Prostate gland (tissue), 2 donors: ENCODE measurements at places on chromosomes 2 and 18. TPM values are rescaled to one million over a fixed set of nuclear protein-coding genes. Genes with fewer than 3 reads are reported as not detected.

- no peak for DNase-seq
Measured at GRCh38 chr2:151297882-151298281, 8.4 kb upstream of the NMI start.

DNA sequence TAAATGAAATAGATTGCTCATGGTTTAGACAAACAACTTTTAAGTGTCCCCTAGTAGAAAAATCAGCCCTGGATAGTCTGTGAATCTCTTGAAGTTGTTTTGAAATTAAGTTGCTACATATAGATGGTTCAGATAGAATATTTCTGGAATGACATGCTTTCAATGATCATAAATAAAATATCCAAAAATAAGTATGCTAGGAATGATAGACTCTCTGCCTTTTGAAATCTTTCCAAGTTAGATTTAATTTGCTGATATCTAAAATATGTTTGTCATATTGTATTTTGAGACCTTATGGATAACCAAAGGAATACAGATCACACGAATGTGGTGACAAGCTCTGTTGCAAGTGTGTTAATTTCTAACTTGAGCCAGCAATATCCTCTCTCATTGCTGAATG lies 488.7 kb downstream of the THSD7B start:
- DNase-seq, result no peak

DNA sequence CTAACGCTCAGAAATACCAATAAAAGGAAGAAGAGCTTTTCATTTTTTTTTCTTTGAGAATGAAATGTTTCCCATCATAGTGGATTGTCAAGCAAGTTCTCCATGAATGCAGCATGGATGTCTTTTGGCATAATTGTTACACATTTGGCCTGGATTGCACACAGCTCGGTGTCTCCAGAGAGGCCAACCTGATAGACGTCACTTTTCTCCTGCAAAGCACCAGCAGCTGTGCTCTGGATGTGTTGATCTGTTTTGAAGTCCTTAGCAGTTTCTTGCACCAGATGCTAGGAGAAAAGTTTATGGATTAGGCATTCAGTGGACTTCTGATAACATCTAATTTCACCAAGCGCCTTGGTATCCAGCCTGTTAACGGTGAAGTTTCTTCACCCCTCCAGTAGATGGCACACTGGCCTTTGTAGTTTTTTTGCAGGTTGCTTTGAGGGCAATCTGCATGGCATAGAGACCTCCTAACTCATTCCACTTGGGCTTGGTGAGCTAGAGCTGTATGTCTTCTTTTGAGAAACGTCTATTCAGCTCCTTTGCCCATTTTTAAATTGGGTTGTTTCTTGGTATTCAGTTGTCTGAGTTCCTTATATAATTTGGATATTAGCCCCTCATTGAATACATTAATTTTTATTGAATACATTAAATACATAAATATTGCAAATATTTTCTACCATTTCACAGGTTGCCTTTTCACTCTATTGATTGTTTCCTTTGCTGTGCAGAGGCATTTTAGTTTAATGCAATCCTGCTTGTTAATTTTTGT lies 59.7 kb downstream of the PTH2R start:
- DNase-seq, result no peak

- no peak for DNase-seq
Measured at GRCh38 chr2:222592176-222592575, 63.7 kb downstream of the FARSB start.

DNA sequence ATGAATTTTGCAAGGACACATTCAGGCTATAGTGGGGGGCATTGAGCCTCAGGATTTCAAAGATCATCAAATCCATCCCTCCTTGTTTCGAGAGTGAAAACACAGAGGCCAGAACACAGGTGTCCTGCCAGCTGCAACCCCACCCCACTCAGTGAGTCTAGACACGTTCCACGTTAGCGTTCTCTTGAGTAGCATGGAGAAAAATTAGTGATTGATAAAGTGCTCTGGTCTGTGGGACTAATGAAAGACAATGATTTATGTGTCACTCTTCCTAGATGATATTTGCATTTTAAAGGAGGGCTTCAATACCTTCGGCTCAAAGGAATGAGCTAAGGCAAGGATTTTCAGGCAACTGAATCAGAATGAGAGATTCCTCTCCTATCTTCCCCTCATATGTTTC lies 43.8 kb downstream of the SLC4A3 start:
- no peak for DNase-seq

DNA sequence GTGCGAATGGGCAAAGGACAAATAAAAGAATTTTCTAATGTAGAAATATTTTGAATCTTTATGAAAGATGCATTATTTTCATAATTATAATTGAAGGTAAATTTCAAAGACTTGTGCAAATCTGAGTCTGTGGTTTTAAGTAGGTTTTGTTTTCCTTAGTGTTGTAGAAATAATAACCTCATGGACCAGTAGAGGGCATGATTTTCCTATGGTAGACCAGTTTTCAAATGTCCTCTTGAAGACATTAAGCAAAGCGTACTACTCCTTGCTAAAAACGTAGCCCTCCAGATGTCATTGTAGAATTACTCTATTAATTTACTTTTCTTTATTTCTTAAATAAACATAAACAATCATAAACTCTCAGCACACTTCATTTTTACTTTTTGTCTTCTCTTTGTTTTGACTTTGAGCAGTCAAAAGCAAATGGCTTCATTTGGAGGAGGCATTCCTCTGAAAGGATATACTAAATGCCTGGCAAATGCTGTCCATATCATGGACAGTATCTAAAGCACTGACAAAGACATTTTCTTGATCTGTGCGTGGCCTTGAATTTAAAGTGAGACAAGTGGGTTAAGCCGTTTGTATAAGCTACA lies 85.8 kb upstream of the FAM237A start:
- DNase-seq, result no peak

DNA sequence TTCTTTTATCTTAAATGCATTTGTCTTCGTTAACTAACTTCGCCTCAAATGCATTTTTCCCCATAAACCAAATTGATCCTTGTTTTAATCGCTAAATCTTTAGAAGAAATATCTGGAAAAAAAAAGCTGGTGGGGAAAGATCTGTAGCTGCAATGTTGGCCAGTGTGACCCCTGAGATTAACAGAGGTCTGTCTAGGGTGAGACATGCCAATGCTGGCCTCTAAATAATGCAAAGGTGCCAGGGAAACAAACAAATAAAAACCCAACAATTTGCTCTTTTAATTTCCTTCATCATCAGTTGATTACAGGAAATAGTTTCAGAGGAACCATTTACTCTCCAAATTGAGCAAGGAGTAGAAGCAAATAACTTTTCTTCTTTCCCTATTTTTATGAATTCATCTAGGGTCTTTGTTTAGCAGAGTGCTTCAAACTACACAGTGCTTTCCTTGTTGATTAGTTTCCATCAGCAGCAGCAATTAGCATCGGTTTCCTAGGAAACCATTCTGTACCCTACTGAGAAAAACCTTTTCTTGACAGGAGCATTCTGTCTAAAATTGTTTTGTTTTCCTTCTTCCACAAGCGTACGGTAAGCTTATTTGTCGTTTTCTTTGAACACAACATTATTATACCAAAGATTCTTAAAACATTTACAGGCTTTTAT lies 100.5 kb upstream of the UNC80 start:
- no peak for DNase-seq

DNA sequence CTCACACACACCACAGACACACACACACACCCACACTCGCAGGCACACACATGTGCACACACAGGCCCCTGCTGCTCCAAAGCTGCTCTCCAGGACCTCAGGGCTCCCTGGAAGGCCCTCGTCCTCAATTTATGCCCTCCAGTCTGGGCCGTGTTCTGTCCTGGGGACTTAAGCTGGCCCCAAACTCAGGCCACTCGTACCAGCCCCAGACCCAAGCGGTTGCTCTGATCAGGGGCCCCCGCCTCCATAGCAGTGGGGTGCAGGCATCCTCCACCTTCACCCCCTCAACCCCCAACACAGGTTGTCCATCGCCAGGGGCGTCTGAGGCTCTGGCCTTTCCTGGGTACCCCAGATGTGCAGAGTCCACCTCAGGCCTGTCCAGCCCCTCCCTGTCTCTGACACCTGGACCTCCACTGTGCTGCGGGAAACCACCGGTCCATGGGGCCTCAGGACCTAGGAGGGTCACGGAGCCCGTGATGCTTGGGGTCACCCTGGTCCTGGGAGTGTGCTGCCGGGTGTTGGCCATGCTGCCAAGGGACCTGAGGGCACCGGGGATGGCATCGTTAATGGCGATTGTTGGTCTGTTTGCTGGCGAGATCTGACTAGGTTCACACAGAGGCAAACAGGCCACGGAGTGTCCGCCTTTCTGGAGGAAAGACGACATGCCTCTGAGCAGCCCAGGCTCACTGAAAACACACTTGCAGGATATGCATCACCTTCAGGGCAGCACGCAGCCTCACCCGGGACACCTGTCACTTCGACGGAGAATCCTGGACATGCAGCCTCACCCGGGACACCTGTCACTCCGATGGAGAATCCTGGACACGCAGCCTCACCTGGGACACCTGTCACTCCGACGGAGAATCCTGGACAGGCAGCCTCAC lies 155.6 kb downstream of the NDUFA10 start:
- DNase-seq, result no peak

DNA sequence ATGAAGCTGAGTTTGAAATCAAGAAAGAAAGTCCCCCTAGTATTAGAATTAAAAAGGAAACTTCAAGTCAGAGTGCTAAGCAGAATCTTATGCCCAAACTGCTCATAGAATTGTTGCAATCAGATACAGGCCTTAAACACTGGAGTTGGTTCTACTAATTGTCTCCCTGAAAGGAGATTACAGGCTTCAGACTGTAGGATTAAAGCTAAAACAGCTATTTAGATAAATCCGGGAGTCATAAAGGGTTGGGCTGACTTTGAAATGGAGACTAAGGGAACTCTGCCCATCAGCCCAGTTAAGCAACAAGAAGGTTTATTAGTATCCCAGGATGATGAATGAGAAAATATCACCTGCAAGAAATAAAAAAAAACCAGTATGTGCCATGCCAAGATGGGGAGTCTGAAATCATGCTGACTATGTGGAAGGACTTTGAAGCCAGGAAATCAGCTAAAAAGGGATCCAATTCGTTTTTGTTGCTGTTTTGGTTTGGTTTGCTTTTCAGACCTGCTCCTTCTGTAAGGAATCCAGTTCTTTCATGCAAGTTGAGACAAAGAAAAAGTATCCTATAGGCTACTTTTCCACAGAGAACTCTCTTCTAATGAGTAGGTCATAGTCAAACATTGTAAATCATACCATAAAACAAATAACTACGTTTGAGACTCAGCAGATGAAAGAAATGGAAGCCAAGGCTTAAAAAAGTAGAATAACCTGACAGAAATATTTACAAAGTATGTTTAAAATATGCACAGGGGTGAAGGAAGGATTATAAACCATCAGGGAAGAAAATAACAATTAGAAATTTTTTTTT lies 37.6 kb upstream of the MSTN start:
- DNase-seq, result no peak

DNA sequence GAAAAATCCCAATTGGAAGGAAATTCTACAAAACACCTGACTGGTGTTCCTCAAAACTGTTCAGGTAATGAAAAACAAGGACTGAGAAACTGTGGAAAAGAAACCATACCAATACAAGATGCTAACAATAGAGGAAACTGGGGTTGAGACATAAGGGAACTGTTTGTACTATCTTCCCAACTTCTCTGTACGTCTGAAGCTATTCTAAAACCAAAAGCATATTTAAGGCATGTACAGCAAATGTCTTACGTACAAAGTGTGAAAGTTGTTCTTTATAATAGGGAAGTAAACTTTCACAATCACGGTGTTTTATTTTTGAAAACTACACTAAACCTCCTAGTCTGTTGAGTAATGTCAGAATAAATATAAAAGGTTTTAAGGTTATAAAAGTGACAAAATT lies 776.1 kb upstream of the RAB6C start:
- DNase-seq, result no peak

Gene AKAIN1
- not detected for total RNA-seq

Gene GAL3ST2
- total RNA-seq, result 2.4 TPM

Gene KCNE4
- 4.1 TPM for total RNA-seq

Gene TSPYL6
- total RNA-seq, result not detected

Gene TXNDC2
- 3.6 TPM for total RNA-seq

Gene RGPD6
- 39.5 TPM for total RNA-seq

Gene YPEL5
- 123 TPM for total RNA-seq

Gene TMEM169
- 0.80 TPM for total RNA-seq

Gene SERPINB10
- not detected for total RNA-seq

Gene LIMS4
- not detected for total RNA-seq

Gene MEMO1
- total RNA-seq, result 38.7 TPM

Gene RFX8
- not detected for total RNA-seq

Gene LIMS3
- total RNA-seq, result 6.6 TPM

Gene TMEM178A
- 2.6 TPM for total RNA-seq
